Foreskin keratinocyte (primary cell): ENCODE measurements at places on chromosomes 7 and 10. TPM values are rescaled to one million over a fixed set of nuclear protein-coding genes. Genes with fewer than 3 reads are reported as not detected.

IGFBP3 gene
- 0.58 and 0.64 TPM in 2 replicates for polyA plus RNA-seq

GRCh38 chr10:4754143-4754542 is 71.9 kb upstream of the AKR1E2 start:
- no peak for DNase-seq

DNA sequence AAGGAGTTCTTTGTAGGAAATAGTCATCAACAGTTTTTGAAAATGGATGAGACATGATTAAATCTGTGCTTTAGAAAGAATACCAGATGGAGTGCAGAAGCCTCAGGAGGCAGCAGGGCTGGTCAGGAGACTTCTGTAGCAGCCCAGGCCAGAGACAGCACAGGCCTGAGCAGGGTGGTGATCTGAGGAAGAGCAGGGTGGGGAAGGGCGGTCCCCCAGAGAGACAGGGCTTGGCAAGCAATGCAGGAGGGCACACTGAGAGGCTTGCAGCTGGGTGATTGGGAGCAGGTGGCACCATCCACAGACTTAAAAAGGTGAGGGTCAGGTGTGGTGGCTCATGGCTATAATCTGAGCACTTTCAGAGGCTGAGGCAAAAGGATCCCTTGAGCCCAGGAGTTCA is 4.3 kb upstream of the SMKR1 start:
- no peak for DNase-seq

DNA sequence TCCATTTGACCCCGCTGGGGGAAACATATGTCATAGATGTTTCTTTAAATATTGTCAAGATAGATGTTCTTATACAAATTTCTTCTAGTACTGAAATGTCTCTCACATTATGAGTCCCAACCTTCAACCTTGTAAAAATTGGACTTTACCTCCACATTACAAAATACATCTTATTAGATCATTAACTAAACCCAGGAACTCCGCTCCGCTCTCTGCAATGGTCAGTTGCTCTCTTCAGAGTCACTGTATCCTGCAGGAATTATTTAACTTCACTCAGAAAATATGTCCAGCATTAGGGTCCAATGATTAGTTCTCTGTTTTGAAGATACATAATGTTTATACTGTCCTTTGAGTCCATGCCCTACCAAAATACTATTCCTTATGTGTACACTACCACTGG is 8.5 kb upstream of the AKR1D1 start:
- DNase-seq = no peak

GRCh38 chr7:27551803-27552400 is 110.8 kb downstream of the HIBADH start:
- DNase-seq = no peak

DNA sequence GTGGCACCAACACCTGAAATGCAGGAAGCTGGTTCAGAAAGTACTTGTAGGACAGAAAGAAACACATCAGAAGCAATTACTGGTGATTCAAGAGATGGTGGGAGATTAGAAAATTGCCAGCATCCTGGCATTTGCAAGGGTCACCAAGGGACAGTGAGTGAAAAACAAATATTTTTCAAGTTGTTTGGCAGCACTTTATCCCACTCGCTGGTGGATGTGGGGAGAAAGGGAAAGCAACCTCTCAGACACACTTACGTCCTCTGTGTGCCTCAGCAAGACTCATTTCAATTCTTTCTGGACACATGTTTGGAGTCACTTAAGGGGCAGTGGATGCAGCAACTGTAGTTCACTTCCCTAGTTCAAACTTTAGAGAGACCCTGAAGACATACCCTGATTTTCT is 440.4 kb upstream of the GHITM start:
- no peak for DNase-seq

GRCh38 chr7:106166651-106167342 is 54.7 kb upstream of the SYPL1 start:
- peak; percentile 49 for DNase-seq

- peak; percentile 72 for DNase-seq
Measured at GRCh38 chr10:77164616-77165311, 472.8 kb downstream of the KCNMA1 start.

DNA sequence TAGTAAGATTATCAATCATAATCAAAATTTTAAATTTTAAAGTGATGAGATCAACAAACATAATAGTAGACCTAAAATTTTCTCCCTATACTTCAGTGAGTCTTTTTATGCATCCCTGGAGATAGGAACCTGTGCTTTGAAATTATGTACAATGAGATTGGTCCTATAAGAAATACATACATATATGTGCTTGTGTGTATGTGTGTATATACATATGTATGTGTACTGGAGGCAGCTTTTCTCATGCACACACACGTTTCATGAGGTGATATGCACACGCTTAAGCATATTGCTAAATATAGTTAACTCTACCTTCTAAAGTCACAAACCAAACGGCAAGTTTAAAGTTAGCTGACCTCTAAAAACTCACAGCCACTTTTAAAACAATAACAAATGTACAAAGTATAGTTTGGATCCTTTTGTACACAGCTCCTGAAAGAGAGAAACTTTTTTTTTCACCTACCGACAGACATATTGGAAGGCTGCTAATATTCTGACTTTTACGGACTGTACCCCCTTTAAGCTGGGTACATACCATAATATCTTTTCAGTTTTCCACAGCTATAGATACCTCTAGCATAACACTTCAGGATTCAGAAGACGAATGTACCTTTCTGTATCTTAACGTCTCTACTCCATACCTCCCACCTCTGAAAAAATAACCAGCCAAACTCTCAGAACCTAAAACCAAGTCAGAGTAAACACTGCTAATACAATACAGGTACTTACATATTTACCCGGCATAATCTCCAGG is 3.3 kb downstream of the ITGB1 start:
- no peak for DNase-seq

GRCh38 chr10:131750973-131751826 is 149.6 kb upstream of the PPP2R2D start:
- DNase-seq = no peak

DNA sequence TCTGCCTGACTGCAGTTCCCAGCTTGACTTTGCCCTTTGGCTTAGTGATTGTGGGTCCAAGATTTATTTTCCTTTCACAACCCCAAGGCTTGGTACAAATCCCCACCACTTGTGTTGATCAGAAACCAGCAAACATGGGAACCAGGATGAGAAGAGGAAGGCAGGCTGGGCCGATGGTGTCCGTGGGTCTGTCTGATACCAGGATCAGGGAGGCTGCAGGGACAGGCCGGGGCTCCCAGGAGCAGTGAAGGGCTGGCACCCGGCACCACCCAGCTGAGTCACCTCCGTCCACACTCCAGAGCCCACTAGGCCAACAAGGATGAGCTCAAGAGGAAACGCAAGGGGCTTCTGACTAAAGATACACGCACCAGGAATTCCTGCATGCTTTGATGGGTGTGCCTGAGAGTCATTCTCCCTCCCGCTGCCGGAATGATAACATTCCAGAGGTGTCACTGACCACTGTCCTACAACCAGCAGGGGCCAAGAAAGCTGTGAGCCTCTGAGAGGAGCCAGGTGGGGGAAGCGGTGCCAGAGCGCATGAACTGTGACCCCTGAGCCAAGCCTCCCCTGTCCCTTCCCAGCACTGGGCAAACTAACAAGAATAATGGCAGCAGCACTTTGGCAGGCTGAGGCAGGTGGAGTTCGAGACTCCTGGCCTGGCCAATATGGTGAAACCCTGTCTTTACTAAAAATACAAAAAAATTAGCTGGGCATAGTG is 29.2 kb upstream of the PROSER2 start:
- peak; percentile 93 for DNase-seq

POMZP3 gene
- 5.9 and 7.4 TPM in 2 replicates for polyA plus RNA-seq

SPDYE5 gene
- not detected in 2 replicates for polyA plus RNA-seq

STOX1 gene
- polyA plus RNA-seq = 0.02 and 0.18 TPM in 2 replicates

TSPAN13 gene
- 16.9 and 25.7 TPM in 2 replicates for polyA plus RNA-seq

- no peak for DNase-seq
Measured at GRCh38 chr7:39553436-39553835, 12.8 kb upstream of the YAE1 start.

DNA sequence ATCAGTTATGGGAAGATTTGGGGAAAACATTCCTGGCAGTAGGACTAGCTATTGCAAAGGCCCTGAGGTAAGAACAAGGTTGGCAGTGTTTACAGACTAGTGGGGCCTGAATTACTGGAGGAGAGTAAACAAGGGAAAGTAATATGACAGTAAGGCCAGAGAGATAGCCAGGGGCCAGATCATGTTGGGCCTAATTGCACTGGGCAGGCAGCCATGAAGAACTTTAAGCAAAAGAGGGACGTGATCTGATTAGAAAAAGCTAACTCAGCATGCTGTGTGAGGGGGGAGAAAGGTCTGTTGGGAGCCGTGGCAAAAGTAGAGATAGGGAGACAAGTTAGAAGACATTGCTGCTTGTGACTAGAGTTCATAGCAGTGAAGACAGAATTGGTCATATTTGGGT is 9.2 kb downstream of the NUP42 start:
- no peak for DNase-seq

- DNase-seq = no peak
Measured at GRCh38 chr7:45726883-45727282, 146.0 kb downstream of the CCDC201 start.

GRCh38 chr7:22417349-22417748 is 60.4 kb upstream of the RAPGEF5 start:
- DNase-seq = no peak

ITPRID1 gene
- polyA plus RNA-seq = not detected in 2 replicates

ITGA8 gene
- not detected in 2 replicates for polyA plus RNA-seq

DNA sequence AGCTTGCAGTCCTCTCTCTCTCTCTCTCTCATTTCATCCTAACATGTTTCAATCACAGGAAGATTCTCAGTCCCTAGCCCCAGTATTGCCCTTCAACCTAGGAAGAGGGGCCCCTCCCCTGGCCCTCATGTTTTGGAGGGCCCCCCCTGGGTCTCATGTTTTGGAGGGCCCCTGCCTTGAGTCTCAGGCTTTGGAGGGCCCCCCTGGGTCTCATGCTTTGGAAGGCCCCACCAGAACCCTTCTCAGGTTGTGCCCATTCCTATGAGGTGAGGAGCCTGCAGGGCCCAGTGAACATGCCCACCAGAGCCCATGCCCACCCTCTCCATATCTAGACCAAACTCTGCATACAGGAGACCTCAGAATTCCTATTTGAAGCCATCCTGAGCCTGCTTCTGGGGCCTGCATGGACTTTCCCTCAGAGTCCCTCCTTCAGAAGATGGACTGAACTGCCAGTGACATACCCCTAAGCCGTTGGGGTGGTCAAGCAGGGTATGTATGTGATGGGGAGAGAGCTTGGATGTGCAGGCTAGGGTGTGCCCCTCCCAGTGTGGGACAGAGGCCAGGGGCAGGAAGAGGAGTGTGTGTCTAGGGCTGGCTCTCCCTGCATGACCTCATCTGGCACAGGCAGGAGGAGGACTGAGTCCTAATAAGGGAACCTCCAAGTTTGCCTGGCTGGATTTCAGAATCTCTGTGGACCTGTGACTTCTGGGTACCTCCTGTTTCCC is 8.1 kb upstream of the VDAC2 start:
- peak; percentile 32 for DNase-seq

- no peak for DNase-seq
Measured at GRCh38 chr10:48463318-48464003, 141.4 kb downstream of the ARHGAP22 start.

- DNase-seq = no peak
Measured at GRCh38 chr7:111789870-111790269, 227.6 kb upstream of the IMMP2L start.

- DNase-seq = no peak
Measured at GRCh38 chr10:19985745-19986144, 169.5 kb downstream of the PLXDC2 start.

DNA sequence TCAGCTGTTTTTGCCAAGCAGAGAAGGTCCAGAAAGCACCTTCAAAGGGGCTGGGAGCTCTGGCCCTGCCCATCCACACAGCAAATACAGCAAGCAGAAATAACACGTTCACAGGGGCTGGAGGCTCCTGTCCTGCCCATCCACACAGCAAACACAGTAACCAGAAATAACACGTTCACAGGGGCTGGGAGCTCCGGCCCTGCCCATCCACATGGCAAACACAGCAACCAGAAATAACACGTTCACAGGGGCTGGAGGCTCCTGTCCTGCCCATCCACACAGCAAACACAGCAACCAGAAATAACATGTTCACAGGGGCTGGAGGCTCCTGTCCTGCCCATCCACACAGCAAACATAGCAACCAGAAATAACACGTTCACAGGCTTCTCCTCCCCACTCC is 558.1 kb downstream of the PTPRN2 start:
- no peak for DNase-seq

CYP26C1 gene
- not detected in 2 replicates for polyA plus RNA-seq

DNA sequence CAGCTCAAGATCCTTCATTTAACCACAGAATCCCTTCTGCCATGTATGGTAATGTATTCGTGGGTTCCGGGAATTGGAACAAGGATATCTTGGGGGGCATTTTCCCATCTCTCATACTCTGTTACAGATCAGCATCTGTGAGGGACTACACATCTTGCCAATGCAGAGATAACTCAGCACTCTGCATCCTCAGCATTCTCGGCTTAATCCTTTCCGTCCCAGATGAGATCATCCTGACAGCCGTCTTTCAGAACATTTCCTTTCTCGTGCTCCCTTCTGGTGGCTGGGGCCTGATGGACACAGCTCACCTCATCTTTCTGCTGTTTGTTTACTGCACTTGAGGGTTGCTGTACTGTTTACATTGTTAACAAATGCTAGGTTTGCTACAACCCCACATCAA is 25.3 kb downstream of the FKBP6 start:
- DNase-seq = no peak

AGR2 gene
- polyA plus RNA-seq = 1.5 and 2.1 TPM in 2 replicates

GNB2 gene
- polyA plus RNA-seq = 353 and 366 TPM in 2 replicates

DNA sequence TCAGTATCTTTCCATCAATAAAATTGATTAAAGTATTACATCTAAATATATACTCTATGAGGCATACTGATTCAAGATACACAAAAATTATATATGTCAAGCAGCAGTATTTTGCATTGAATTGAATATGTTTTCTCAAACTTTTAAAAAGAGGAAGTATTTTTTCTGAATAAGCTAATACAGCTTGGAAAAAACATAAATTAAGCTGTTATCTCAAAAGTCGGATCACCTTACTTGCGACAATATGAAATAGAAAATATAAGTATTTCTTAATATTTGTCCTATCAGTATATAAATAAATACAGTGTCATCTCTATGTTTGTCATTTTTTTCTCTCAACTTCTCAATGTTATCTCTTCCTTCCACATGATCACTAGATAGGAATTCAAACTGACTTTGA is 139.3 kb downstream of the MBL2 start:
- DNase-seq = no peak

GUSB gene
- 23.7 and 25.2 TPM in 2 replicates for polyA plus RNA-seq

CPA2 gene
- 0.48 and 0.60 TPM in 2 replicates for polyA plus RNA-seq

GRCh38 chr10:114399576-114399975 is 4.7 kb downstream of the AFAP1L2 start:
- DNase-seq = no peak

GRCh38 chr7:54390565-54390964 is 151.6 kb upstream of the VSTM2A start:
- peak; percentile 62 for DNase-seq

GRCh38 chr10:15960277-15960676 is 100.0 kb upstream of the MINDY3 start:
- DNase-seq = no peak

GRCh38 chr10:42691361-42692120 is 53.2 kb upstream of the ZNF33B start:
- DNase-seq = peak; percentile 0
